Activated naive CD8-positive, alpha-beta T cell treated with anti-CD3 and anti-CD28 coated beads, Interleukin-2, amount 50 U/mL, for 24 hours (primary cell): ENCODE measurements at places on chromosomes 3 and 15.

- no peak for DNase-seq
Measured at GRCh38 chr15:88738796-88739195, 64.4 kb upstream of the ACAN start.

GRCh38 chr3:26682406-26682805, 59.8 kb downstream of the LRRC3B start:
- DNase-seq, result no peak

DNA sequence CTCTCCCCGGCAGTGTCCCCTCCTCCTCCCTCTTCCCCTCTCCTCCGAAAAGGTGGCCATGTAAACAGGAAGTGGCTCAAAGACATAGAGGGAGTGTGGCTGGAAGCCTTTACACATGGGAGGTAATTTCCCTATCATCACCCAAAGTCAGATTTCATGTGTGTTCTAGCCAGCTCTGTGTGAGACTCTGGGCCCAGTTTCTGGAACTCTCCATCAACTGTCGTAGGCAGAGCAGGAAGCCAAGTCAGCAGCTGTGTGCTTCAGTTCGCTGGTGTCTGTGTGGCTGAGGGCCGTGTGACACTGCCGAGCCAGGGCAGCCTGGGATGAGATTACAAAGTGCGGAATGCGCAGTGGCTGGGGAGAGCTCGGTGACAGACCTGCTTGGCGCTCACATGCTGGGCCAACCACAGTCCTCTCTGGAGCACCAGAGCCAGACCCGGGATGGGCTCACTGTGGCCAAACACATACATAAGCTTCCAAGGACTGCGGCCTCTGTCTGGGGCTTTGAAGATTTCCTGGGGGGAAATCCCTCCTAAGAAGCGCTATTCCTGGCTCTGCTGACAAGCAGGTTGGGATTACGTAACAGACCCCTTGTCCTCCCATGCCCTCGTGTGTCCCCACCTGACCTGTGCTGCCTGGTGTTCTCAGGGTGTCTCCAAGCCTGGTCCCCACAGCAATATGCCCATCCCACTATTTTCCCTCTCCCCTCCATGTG, 50.7 kb downstream of the UMPS start:
- DNase-seq, result no peak

DNA sequence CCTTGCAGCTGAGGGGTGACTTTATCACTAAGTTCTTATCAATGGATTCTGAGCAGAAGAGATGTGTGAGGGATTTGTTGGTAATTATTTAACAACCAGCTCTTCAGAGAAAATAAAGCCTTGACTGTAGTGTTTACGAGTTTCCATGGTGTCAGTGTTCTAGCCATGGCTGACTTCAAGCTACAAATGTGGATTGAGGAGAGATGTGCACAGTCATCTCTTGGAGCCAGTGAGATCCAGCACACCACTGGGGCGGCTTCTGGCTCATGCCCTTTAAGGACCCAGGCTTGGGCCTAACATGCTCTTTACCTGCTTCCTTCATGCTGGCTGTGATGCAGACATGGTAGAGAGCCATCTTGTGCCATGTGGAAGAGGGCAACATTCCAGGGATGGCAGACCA, 145.6 kb upstream of the MRPS22 start:
- DNase-seq, result no peak

- peak; percentile 51 for DNase-seq
Measured at GRCh38 chr3:33385423-33385822, 54.8 kb downstream of the UBP1 start.

GRCh38 chr3:194976874-194977273, 291.2 kb downstream of the FAM43A start:
- DNase-seq, result no peak

GRCh38 chr3:14452740-14453710, 50.6 kb downstream of the SLC6A6 start:
- DNase-seq, result no peak

- peak; percentile 66 for DNase-seq
Measured at GRCh38 chr15:31867536-31868442, 162.5 kb upstream of the CHRNA7 start.

GRCh38 chr3:149575961-149576564, 81.8 kb downstream of the WWTR1 start:
- no peak for DNase-seq

GRCh38 chr3:189863031-189863430, 231.8 kb downstream of the TP63 start:
- DNase-seq, result no peak

GRCh38 chr3:150365132-150365604, 42.9 kb upstream of the TSC22D2 start:
- DNase-seq, result no peak

GRCh38 chr15:82952158-82953081, at the start of gene HOMER2:
TSS of gene HOMER2 (minus strand) at chr15:82952720. CDS start at chr15:82952535, 185 bp downstream.
- peak; percentile 22 for DNase-seq

DNA sequence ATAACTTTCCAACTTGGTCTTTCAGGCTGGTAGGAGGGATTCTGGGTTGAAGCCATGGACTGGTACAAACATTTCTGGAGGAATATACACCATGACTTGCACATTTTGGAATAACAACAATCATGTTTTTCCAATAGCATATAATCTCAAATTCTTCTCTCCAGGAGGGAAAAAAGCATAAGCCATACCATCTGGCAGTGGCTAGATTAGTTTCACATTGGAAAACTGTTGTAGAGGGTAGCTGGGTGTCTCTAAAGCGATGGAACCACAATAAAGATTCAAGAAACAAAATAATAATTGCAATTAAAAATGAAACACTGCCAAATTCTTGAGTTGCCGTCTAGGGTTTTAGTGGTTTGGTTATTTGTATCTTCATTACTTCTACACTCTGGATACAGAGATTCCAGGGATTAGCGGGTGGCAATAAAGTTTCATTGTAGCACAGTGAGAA, 278.5 kb upstream of the RASGRP1 start:
- DNase-seq, result no peak

DNA sequence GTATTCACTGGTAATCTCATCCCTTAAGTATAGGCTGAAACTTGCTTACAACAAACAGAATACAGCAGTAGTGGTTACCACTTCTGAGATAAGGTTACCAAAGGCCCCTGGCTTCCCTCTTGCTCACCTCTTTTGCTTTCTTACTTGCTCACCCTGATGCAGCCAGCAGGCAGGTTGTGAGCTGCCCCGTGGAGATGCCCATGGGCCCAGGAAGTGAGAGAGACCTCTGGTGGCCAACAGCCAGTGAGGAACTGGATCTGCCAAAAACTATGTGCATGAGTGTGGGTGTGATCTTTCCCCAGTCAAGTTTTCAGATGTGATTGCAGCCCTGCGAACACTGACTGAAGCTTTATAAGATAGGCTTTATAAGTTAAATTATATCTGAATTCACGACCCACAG, 48.7 kb downstream of the NMNAT3 start:
- DNase-seq, result peak; percentile 2

DNA sequence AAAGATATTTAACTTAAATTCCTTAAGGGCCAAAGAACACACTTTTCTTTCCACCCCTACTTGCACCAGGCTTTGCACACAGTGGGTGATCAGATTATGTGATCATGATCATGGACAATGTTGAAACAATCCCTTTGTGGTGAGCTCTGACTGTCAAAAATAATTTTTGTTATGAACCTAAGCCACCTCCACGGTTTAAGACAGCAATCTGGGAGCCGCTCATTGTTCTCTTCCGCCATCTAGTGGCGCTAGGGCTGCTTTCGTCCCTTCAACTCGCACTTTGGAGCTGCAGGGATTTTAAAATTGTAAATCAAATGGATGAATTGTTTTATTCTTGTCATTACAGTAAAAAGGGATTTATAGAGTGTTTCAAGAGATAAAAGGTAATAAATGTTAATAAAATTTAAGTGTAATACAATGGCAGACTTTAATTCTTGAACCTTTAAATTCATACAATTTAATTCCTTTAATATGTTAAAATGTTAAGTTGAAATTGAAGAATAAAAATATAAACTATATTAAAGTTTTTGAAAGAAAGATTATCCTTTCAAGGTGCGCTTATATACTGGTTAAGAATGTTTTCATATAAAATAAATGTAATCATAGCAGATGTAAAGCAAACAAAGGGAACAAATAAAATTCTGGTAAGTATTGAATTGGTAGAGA, 45.3 kb upstream of the ARL6 start:
- peak; percentile 59 for DNase-seq

DNA sequence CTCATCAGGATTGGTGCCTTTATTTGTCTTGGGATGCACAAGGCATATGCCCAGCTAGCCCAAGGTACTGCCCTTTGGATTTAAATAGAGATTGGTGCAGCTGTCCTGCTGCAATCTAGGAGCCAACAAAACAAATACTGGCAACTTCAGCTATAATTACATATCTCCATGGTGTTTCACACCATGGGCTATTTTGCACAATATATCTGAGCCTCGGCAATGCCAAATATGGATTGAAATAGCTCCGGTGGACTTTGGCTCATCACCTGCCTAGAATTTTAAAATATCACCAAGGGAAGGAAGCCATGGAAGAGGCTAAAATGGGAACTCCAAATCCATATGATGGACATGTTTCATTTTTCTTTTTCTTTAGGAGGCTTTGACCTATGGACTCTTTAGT, 367.8 kb upstream of the UMPS start:
- DNase-seq, result no peak
